T-helper 2 cell (primary cell): ENCODE measurements at places on chromosomes 12 and 14.
A peak's percentile ranks its signal among the peaks of the same experiment; 100 is the strongest.

DNA sequence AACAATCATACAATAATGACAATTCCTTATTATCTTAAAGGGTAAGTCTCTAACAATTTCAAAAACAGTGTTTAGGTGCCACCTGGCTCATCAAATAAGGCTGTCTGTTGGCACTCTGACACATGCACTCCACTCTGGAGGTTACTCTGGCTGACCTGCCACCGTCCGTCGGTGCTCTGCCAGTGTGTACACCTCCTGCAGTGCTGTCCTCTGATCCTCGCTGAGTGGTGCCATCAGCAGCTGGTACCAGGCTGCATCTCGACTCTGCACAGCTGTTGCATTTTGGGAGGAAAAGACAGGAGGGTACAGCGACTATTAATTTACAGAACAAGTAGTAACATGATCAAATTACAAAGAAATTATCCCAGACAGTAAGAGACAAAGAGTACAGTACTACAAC lies 63.9 kb downstream of the IPO8 start:
- no peak for DNase-seq

- DNase-seq = no peak
Observed at GRCh38 chr14:65096323-65097089, 5.8 kb downstream of the MAX start.

DNA sequence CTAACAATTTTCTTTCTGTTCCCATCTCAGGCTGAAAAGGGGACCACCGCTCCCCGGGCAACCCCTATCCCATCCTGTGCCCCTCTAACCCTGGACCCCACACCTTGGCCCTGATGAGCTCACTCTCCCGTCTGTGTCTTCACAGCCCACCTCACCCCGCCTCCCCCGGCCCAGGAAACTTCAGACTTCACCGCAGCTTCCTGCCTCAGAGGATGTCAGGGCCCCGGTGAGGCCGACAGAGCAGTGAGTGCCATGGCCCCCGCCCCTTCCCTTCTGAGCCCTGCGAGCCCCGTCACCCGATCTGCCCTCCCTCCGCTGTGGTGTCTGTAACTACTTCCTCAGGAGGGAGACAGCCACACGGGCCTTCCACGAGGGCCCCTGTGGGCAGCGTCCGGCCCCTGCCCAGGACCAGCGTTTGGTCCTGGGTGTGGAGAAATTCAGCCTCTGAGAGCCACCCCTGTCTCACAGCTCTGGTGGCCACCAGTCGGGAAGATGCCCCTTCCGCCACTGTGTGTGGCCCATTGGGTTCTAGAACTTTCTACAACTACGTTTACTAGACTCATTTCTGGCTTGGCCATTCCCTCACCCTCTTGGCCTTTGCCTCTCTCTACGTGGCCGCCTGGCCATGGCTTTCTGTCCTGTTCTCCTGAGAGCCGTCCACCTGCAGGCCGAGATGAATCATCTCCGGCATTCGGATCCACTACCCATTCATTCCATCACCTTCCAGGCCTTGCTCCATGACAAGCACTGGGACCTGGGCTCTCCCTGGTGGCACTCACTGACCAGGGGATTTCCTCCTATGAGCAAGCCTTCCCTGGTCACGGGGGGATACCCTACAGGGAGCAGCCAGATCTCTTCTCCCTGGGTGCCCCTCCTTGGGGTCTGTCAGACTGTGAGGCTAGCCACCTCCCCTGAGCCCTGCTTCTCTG lies 3.4 kb downstream of the RHOF start:
- peak; percentile 98 for DNase-seq

DNA sequence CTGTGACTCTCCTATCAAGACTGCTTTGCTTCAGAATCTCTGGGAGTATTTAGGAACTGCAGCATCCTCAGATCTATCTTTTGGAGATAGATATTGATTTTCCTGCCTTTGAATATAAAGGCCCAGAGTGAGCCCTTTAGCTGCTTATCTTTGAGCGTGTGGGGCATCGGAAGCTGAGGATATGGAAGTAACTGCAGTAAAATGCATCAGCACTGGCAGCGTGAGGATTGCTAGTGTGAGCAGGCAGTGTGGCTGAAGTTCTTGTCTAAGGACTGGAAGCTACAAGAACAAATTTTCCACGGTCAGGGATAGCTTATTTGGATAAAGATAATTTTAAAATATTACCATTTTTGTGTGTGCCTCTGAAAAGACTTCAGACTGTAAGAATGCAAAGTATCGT lies 474.7 kb downstream of the NPAS3 start:
- DNase-seq = no peak

- DNase-seq = no peak
Observed at GRCh38 chr12:70408004-70408790, 42.1 kb downstream of the KCNMB4 start.

GRCh38 chr12:120081641-120082040 lies 34.9 kb downstream of the RAB35 start:
- no peak for DNase-seq

GRCh38 chr14:85325134-85326017 lies 204.6 kb upstream of the FLRT2 start:
- DNase-seq = no peak

DNA sequence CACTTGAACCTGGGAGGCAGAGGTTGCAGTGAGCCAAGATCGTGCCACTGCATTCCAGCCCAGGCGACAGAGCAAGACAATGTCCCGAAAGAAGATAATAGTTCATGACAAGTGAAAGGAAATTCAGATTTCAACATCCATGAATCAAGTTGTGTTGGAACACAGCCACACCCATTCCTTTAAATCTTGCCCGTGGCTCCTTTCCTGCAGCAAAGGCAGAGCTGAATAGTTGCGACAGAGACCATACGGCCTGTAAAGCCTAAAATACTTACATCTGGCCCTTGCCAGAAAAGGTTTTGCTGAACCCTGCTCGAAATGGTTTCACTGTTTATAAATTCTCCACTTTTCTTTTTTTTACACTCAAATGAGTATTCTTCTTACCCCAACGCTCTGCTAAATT lies 17.7 kb upstream of the ITPK1 start:
- DNase-seq = no peak

- DNase-seq = no peak
Observed at GRCh38 chr14:101469382-101470247, 91.7 kb upstream of the DIO3 start.

- peak; percentile 34 for DNase-seq
Observed at GRCh38 chr12:68579254-68579653, 31.4 kb upstream of the RAP1B start.

DNA sequence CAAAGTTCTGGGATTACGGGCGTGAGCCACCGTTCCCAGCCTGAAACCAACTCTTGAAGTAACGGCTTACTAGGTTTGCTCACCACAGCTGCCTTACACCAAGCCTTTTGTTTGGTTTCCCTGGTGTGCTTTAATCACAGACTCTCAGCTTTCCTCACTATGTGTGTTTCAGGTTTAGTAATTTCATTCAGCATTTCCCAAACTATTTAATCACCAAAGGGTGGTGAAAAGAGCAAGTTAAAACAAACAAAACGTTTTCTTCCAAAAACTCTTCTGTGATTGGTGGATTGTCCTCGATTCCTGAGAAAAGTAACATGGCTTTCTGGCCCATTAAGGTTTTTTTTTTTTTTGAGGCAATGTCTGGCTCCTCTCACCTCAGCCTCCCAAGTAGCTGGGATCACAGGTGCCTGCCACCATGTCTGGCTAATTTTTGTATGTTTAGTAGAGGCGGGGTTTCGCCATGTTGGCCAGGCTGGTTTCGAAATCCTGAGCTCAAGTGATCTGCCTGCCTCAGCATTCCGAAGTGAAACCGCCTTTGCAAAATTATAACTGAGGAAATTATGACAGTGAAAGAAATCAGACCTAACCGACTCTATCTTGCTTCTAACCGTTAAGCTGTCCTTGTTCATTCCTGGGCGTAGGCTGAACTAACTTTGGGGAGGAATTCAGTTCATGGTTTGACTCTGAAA lies 1.5 kb upstream of the ZFYVE26 start:
- DNase-seq = no peak

GRCh38 chr14:76498463-76498935 lies 122.6 kb downstream of the ESRRB start:
- DNase-seq = no peak

GRCh38 chr12:116306968-116307367 lies 29.5 kb upstream of the MED13L start:
- no peak for DNase-seq

DNA sequence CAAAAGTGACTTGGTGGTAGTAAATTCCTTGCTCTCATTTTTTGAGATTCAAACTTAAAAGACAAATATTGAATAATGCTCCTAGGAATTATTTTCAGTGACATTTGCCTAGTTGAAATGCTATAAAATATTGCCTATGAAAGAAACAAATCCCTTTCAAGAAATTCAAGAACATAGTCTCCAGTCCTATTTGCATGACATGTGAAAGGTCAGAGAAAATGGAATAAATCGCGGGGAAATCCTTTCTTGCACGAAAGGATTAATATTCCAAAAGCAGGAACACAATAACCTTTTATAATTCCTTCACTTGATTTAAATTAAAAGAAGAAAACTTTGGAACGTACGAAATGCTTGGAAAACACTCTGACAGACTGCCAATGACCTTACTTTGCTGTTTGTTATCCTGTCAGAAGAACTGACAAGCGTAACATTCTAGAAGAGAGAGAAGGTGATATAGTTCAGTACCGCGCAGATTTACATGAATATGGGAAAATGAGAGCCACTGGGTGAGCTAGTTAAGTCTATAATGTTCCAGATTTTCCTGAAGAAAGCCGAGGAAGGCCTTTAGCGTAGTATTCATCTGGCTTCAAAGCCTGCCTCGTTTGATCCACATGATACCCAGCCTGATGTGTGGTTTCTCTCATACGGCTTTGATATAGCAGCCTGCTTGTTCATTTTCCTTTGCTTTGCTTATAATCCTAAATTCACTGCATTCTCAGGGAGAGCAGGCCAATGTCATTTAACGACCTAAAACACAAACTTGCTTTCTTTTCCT lies 103.0 kb downstream of the PRIMA1 start:
- no peak for DNase-seq

- no peak for DNase-seq
Observed at GRCh38 chr12:98343002-98343567, 172.3 kb upstream of the TMPO start.

DNA sequence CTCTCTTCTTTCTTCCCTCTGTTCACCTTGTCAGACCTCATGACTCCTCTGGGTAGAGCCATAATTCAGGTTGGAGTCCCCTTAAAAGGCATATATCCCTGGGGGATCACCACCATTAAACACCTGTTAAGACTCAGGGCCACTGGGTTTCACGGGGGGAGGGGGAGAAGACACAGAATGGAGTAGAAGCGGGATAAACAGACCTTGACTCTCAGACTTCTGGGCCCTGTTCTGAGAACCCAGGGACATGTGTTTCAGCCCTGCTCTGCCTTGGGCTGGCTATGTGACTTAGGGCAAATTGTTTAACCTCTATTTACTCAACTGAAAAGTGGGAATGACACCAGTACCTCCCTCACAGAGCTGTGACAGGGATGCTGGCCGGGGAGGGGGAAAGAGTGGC lies 4.6 kb downstream of the CDH24 start:
- DNase-seq = no peak

GRCh38 chr12:532908-533565 lies 73.3 kb downstream of the B4GALNT3 start:
- no peak for DNase-seq

- no peak for DNase-seq
Observed at GRCh38 chr14:85332401-85332800, 197.5 kb upstream of the FLRT2 start.

- DNase-seq = no peak
Observed at GRCh38 chr12:88638388-88638787, 58.1 kb upstream of the KITLG start.

- DNase-seq = no peak
Observed at GRCh38 chr14:37708481-37708880, 113.1 kb downstream of the TTC6 start.

DNA sequence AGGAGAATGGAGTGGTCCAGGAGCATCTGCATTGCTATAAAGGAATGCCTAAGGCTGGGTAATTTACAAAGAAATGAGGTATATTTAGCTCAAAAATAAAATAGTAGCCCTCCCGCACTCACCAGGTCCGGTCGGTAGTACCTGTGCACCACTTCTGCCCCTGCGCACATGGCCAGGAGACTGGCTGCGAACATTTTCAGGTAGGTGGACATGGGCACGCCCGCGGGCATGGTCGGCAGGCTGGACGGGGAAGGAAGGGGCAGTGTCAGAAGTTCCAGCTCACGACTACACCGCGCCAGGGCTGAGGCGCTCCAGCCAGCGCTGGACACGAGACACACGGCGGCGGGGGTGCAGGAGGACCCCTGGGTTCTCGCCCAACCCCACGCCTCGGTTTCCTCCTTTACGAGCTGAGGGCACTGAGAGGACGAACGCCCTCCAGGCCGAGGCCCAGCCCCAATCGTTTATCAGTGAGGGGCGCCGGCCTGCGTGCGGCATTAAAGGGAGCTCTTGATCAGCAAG lies 9.1 kb upstream of the TDG start:
- no peak for DNase-seq

- DNase-seq = no peak
Observed at GRCh38 chr12:64767495-64767894, 8.3 kb upstream of the GNS start.

DNA sequence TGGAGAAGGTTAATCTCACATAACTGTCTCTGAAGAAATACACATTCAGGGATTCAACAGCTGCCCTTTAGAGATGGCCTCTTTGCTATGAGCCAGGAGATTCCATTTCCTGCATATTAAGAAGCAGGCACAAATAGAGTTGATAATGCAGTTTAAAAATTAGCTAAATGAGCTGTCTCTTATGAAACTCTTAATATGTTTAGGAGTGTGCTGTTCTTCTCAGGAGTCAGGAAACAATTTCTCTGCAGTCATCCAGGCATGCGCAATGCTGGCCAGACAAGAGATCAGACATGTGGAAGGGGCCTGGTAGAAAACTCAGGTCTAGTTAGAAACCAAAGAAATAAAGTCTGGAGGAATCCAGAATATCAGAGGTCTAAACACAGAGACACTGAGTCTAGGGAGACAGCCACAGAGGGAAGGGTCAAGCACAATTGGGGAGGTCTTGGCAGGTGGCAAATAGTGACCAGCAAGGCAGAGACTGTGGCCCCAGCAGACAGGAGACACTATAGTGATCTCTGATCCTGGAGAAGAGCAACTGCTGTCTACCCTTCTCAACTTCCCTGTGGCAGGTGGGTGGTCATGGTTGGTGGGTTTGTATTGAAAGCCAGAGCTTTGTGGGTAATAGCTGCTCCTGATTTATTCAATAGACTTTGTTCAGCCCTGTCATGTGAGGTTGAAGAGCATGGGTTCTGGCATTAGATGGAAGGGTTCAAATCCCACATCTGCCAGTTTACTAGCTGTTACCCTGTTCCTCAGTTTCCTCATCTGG lies 185.8 kb upstream of the RMST start:
- no peak for DNase-seq
